ENCODE measurements at places on chromosomes 16 and 17.

- peak; percentile 75 for DNase-seq
These were observed 2.4 kb upstream of the PERCC1 start for GRCh38 chr16:1428511-1428910.

DNA sequence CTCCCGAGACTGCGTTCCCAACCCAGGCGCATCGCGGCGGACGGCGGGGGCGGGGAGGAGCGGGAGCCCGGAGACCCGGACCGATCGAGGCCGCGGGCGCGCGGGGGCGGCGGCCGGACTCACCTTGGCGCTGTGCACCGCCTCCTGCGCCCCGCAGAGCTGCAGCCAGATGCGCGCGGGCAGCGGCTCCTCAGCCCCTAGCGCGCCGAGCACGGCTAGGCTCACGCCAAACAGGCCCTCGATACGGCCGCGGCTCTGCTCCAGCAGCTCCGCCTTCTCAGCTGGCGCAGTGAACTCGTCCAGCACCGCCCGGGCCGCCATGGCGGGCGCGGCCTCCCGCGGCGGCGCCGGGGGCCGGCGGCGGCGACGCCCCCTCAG is 339 bp downstream of the N4BP1 start:
- no peak for DNase-seq

- no peak for DNase-seq
These were observed 31.3 kb upstream of the DDX52 start for GRCh38 chr17:37674511-37674910.

DNA sequence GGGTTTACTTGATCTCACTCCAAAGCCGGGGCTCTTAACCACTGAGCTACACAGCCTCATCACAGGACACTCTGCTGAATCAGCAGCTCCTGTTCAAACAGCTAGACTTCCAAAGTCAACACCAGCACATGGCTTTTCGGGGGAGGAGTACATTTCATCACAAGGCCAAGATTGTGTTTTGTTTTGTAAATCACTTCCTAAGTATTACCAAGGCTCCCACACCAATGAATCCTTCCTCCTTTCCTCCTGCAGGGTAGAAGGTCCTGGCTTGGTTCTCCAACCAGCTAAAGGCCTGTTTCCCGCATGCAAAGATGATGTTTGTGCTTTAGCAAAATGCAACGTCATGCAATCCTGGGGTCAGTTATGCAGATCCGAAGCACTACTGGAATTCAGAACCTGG is 152.5 kb downstream of the XYLT1 start:
- DNase-seq = no peak

All from GM10248 (cell line).